Brain microvascular endothelial cell (primary cell): ENCODE measurements at places on chromosomes 1 and 21.

- DNase-seq, result no peak
Measured at GRCh38 chr1:33784876-33785275, 79.0 kb upstream of the HMGB4 start.

DNA sequence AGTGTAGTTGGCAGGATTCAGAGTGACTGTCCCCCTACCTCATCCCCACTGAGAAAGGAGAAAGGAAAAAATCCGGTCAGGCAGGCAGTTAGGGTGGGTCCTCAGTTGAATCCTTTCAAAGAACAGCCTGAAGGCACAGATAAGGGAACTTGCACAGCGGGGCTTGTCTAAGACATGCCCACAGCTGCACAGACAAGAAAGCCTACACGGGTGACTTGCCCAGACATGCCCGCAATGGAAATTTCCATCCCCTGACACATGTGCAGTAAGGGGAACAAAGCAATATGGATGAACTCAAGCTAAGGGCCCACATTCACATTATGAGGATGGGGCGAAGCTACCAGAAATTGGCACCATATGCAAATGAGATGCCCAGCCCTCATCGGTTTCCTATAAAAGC is 82.5 kb downstream of the DESI2 start:
- DNase-seq, result no peak

DNA sequence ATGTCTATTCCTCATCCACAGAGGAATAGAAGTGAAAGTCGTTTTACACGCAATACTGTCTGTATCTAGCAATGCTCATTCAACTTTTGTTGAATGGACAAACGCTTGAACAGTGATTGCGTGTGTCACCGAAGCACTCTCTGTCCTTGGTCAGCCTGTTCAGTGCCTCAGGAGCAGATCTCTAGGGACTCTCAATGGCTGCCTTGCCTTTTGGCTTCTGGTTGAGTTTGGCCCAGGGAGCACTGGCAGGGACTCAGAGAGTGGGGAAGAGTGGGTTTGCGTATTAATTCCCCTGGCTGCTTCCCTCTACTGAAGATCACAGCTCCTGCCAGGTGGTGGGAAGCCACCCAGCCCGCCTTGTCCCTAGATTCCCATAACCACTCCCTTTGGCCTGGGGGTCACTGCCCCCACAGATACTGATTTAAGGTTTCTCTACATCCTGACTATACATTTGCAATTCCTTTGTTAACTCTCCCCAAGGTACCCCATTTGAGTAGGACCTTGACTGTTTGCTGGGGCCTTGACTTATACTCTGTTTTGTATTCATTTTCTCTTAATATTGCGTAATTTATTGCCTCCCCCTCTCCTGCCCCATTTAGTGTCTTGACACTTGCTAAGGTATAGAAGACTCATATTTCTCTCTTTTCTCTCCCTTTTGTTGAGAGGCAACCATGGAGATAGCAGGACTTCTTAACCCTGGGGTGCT is 61.7 kb upstream of the USP24 start:
- no peak for DNase-seq

DNA sequence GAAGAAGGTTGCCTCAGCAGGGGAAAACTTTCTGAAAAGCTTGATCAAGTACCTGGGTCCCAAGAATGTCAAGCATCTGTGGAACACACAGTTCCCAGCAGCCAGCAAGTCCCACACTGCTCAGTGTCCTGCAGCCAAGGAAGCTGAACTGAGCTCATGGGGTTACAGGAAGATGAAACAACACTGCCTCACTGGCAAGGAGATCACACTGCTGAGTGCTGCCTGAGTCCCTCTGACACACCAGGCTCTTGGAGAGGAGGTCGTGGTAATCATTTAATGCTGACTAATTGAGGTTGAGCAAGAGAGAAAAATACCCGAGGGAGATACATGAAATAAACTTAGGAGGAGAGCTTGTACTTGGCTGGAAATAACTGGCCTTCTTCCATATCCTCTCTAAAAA is 75.2 kb downstream of the MPZL1 start:
- DNase-seq, result peak; percentile 95

- DNase-seq, result no peak
Measured at GRCh38 chr1:29675481-29676263, 439.4 kb downstream of the PTPRU start.

DNA sequence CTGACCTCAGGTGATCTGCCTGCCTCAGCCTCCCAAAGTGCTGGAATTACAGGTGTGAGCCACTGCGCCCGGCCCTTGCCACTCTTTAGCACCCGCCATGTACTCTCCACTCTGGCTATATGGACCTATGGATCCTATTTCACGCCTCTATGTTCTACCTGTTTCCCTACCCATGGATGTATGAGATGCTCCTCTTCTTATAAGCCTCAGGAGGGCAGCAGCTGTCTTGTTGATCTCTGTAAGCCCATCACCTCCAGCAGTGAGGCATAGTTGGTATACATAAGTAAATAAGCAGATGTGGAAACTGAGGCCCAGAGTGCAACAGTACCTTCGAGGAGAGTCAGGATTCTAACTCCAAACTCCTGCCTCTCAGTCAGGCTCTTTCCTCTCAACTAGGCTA is 24.7 kb upstream of the ARTN start:
- no peak for DNase-seq

- no peak for DNase-seq
Measured at GRCh38 chr1:228917755-228918154, 182.5 kb downstream of the RHOU start.

- DNase-seq, result no peak
Measured at GRCh38 chr1:232108598-232108997, 482.0 kb downstream of the DISC1 start.

- peak; percentile 46 for DNase-seq
Measured at GRCh38 chr21:17585875-17586450, 26.7 kb downstream of the BTG3 start.

GRCh38 chr1:223792046-223792445 is 53.7 kb downstream of the TP53BP2 start:
- no peak for DNase-seq

- DNase-seq, result no peak
Measured at GRCh38 chr1:67680486-67680885, 4.5 kb upstream of the GADD45A start.

DNA sequence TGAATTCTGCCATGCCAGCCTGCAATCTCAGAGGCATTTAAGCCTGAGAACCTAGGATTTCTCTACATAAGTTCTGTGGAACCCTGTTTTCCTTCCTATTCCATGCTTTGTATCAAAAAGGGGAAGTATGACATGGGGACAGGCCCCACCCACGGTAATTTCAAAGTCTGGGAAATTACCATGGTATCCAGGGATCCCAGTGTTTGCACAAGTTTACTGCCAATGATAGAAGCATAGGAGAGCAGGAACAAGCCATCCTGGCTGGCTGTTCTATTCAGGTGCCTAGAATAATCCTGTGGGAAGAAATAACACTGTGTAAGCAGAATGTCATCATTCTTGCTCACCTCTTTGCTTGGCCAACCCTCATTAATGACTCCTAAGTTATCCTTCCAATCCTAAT is 53.8 kb upstream of the ATP1B1 start:
- DNase-seq, result no peak

- DNase-seq, result no peak
Measured at GRCh38 chr1:151502859-151503780, 8.1 kb upstream of the CGN start.

GRCh38 chr1:45883658-45884057 is 80.2 kb downstream of the MAST2 start:
- DNase-seq, result peak; percentile 12

GRCh38 chr1:168645721-168646120 is 69.3 kb downstream of the XCL1 start:
- no peak for DNase-seq

DNA sequence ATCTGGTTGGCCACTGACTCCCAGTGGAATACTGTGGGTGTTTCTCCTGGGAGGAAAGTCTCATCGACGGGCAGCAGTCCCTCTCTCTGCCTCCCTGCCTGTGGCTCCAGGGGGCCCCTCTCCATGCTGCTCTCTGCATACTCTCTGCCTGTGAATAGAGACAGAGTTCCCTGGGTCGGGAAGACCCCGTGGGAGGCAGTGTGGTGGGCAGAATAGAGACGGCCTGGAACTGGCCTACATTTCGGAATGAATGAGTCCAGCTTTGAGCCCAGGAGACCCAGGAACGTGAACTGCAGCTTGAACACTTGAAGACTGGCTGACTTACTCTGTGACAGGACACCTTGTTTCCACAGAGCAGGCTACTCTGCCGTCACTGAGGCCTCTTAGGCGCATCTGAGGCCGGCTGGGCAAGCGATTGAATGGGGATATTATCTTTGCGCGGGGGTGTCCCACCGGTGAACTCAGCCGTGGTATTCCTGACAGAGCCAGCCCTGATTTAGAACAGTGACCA is 64.0 kb downstream of the KIF21B start:
- no peak for DNase-seq

GRCh38 chr1:109932679-109933078 is 22.0 kb downstream of the CSF1 start:
- no peak for DNase-seq

DNA sequence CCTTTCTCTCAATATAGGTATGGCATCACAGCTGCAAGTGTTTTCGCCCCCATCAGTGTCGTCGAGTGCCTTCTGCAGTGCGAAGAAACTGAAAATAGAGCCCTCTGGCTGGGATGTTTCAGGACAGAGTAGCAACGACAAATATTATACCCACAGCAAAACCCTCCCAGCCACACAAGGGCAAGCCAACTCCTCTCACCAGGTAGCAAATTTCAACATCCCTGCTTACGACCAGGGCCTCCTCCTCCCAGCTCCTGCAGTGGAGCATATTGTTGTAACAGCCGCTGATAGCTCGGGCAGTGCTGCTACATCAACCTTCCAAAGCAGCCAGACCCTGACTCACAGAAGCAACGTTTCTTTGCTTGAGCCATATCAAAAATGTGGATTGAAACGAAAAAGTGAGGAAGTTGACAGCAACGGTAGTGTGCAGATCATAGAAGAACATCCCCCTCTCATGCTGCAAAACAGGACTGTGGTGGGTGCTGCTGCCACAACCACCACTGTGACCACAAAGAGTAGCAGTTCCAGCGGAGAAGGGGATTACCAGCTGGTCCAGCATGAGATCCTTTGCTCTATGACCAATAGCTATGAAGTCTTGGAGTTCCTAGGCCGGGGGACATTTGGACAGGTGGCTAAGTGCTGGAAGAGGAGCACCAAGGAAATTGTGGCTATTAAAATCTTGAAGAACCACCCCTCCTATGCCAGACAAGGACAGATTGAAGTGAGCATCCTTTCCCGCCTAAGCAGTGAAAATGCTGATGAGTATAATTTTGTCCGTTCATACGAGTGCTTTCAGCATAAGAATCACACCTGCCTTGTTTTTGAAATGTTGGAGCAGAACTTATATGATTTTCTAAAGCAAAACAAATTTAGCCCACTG is 11.5 kb downstream of the HIPK1 start:
- DNase-seq, result no peak

DNA sequence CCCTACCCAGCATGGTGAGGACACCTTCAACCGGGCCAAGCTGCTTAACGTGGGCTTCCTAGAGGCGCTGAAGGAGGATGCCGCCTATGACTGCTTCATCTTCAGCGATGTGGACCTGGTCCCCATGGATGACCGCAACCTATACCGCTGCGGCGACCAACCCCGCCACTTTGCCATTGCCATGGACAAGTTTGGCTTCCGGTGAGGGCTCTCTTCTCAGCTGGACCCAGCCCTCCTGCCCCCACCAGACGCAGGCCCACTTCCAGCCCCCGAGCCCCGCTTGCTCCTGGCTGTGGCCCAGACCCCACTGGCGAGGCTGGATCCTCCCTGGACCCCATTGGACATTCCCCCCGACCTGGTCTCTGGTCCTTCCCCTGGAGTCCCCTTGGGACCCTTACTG is 5.8 kb downstream of the B4GALT2 start:
- no peak for DNase-seq

DNA sequence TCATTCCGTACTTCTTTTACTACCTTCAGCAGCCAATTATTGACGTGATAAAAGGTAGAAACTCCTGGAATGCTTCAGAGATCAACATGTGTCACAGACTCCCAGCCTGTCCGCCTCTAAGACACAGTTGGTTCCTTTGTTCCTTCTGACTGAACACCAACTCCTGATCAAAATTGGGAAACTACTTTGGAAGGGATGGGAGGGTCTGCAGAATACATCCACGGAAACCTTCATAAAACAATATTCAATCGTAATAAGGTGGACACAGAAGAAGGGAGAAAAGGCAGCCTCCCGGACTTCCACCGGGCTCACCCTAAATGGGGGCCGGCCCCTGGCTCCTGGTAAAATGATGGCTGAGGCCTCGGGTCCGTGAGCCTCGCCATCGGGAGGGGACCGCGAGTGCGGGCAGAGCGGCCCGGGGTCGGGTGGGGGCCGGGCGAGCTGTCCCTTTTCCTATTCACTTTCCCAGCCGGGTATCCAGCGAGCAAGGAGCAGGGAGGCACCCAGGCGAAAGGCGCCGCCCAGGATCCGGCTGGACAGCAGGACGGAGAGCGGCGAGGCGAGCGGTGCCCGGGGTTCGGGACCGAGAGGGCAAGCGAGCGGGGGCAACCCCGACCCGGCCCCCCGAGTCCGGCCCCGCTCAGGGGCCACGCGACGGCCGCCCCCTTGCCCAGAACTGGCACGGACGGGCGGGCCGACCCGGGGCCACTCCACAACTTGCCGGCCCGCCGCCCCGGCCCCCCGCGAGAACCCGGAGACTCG is 805 bp downstream of the NRIP1 start:
- DNase-seq, result peak; percentile 5
